SHP77 treated with DMSO at 0.1 percent for 48 hours (cell line): ENCODE measurements at places on chromosomes 16 and 17.

DNA sequence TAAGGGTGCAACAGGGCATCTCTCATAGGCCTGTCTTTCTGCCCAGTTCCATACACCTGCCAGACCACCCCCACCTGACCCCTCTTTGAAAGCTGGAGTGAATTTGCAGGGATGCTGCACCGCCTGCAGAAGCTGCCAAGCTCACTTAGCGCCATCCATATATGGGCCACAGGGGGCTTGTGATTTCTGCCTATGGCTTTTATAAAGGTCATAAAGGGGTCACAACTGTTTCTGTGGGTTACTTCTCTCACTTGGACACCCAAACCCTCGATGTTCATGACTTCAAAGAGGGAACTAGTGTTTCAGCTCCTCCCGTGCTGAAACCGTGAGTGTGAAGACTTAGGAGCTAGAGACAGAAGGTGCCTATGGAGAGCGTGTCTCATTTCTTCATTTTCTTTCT lies 23.9 kb upstream of the MEAK7 start:
- no peak for DNase-seq

DNA sequence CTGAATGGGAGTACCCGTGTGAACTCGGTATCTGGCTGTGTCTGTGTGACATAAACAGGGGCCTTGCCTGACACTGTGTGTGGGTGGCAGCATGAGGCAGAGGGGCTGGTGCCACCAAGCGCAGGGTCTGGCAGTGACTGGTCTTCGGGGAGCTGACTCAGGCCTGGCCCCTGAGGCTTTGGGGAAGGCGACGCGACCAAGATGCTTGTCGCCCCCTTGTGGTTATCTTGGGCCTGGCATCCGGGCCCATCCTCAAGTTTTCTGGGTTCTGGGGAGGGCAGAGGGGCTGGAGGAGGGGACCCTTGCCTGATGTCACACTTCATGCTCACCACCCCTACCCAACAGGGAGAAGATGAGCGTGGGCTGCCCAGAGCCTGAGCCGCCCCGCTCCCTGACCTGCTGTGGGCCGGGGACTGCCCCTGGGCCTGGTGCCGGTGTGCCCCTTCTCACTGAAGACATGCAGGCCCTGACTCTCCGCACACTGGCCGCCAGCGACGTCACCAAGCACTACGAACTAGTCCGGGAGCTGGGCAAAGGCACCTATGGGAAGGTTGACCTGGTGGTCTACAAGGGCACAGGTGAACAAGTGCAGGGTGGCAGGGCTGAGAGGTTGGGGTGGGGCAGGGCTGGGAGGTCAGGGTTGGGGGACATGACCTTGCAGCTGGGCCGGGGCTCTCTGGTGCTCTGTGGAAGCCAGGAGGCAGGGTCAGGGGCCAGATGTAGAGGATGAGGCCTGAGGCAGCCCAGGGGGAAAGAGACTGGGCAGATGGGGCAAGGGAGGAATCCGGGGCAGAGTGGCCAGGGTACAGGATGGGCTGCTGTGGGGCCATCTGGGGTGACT lies 24.9 kb downstream of the SBK1 start:
- no peak for DNase-seq

- DNase-seq = no peak
Observed at GRCh38 chr17:74324521-74324920, 1.5 kb upstream of the KIF19 start.

- DNase-seq = no peak
Observed at GRCh38 chr17:43772877-43773648, 5.7 kb downstream of the DUSP3 start.

GRCh38 chr17:17179371-17179827 lies 26.7 kb downstream of the PLD6 start:
- no peak for DNase-seq

DNA sequence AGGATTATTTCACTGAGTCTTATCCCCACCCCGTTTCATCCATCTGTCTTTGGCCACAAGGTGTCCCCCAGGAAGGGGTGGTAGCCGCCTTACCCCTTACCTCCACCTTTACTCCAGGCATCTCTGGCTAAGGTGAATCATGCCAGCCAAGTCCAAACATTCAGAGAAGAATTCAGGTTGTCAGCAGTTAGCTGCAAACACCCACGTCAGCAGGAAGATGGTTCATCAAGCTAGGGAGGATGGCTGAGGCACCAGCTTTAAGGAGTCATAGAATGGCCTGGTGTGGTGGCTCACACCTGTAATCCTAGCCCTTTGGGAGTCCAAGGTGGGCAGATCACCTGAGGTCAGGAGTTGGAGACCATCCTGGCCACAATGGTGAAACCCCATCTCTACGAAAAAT lies 61.0 kb downstream of the RBFOX1 start:
- DNase-seq = no peak

DNA sequence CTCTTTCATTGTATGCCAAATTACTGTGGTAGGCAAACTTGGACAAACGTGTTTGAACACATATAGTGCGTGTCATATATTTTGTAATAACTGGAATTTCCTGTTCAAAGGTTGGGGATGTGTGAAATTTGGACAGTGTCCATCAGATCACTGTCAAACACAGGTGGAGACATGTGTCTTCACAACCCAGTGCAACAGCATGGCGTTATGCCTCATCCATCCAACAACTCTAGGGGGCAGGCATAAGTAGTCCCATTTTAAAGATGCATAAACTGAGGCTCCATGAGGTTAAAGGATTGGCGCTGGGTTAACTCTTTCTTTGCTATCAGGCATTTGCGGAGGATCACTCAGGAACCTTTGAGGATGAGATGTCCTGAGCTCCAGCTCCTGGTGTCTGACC lies 103.7 kb downstream of the RBFOX1 start:
- DNase-seq = no peak

GRCh38 chr16:71610936-71611871 lies 14.8 kb upstream of the MARVELD3 start:
- peak; percentile 76 for DNase-seq

DNA sequence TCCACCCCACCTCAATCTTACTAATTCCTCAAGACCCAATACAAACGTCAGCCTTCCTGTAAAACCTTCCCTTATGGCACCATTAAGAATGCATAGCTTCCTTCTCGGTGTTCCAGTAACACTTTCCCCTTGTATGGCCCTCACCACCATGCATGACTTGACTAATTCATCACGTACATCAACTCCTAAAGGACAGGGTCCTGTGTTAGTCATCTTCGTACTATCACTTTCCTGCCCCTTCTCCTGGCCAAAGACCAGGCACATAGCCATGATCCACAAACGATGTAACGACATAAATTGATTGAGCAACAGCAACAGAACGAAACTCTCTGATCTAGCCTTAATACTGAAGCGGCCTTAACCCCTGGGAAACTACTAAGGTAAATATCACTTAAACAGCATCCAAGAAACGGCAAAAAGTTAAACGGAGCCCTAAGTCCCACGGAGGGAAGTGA lies 612 bp downstream of the PSMD12 start:
- no peak for DNase-seq

DNA sequence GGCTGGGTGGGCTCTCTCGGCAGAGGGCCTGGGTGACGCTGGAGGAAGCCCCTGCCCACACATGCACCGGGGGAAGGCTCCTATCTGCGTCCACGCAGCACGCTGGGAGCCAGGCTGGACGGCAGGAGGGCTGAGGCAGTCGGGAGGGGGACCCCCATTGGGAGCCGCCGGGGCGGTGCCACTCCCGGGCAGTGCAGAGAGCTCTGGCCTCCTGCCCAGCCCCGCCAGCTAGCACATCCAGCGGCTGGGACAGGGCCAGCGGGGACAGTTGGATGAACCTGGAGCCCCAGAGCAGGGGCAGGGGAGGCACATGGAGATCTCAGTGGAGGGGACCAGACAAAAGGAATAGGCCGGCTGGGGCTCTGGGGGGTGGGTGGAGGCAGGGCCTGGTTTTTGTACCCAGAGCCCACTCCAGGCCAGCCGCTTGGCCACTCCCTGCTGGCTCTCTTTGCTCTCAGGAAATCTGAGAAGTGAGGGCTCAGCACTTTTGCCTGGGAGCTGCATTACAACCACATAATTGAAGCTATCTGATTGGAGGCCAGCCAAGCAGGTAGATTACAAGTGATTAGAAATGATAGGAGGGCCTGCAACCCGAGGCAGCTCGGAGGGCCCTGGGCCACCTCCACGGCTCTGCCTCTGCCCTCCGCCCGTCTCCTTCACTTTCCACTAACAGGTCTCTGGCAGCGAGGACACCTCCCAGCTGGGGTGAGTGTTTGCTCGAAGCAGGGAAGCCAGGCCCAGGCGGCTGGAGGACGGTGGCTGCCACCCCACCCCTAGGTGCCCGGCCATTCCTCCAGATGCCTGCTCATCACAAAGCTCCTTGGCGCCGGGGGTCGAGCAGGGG lies 40.1 kb downstream of the ENGASE start:
- no peak for DNase-seq

GRCh38 chr16:72957303-72958277 lies 90.3 kb downstream of the ZFHX3 start:
- no peak for DNase-seq

- no peak for DNase-seq
Observed at GRCh38 chr16:67244387-67245185, 2.7 kb downstream of the FHOD1 start.

- no peak for DNase-seq
Observed at GRCh38 chr16:72664056-72664508, 383.8 kb downstream of the ZFHX3 start.

DNA sequence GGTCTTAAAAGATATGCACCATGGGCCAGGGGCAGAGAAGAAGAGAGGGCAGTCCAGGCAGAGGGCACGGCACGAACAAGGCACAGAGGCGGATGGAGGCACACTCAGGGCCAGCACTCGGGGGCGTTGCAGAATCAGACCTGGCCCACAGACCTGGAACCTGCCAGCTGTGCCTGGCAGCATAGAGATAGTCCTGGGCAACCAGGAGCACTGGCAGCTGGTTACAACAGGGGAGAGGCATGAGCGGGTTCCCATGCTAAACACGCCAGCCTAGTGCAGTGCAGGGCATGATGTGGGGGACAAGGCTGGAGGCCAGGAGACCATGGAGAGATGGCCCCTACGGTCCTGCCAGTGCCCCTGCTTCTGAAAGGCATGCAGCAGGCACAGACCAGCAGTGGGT lies 56.9 kb upstream of the RBFOX3 start:
- DNase-seq = no peak

DNA sequence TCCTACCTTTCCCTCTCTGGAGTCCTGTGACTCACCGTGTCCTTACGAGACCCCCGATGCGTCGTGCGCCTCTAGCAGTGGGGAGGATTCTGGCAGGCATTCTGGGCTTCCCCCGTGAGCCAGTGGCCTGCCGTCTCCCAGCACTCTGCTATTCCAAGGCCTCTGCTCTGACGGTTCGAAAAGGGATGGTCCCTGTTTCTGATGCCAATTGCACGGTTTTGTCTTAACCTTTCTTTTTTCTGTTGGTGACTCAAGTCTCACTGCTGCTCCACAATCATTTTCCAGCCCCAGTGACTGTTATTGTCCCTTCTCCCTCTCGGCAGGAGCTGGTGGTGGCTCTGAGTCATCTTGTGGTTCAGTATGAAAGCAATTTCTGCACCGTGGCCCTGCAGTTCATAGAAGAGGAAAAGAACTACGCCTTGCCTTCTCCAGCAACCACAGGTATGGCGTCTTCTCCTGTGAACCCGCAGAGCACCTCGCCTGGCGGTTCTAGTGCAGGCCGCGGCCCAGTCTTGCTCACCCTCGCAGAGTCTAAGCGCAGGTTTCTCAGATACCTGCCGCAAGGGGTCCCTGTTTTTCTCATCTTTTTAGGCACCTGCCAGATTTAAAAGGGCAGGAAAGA lies 100.1 kb upstream of the CHMP6 start:
- DNase-seq = no peak

GRCh38 chr16:85162478-85163277 lies 50.4 kb upstream of the CIBAR2 start:
- DNase-seq = peak; percentile 37

- DNase-seq = no peak
Observed at GRCh38 chr16:12317121-12317810, 340.7 kb downstream of the SNX29 start.

GRCh38 chr17:3213587-3213986 lies 6.1 kb downstream of the OR1A1 start:
- no peak for DNase-seq

DNA sequence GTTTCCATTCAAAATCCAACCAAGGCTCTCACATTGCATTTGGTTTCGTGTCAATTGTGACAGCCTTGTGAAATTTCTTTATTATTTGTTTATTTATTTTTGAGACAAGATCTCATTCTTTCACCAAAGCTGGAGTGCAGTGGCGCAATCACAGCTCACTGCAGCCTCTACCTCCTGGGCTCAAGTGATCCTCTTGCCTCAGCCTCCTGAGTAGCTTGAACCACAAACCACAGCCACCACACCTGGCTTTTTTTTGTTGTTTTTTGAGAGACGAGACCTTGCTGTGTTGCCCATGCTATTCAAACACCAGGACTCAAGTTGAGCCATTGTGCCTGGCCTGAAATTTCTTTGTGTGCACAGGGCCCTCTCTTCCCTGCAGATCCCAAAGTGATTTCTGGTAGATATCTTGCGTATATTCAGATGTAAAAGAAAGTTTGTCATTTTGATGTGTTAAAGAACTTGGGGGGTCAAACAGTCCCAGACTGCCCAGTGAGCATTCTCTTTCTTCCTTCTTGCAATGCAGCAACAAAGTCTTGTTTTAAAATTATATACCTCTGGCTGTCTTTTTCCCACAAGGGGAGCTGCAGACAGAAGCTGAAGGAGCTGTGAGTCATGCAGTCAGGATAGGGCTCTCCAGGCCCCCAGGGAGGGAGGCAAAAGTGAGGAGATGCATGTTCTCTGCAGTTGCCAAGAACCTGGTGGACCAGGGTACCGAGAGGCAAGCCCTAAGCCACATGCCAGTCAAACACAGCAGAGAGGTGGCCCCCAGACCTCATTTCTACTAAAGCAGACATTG lies 15.5 kb upstream of the USP22 start:
- no peak for DNase-seq

DNA sequence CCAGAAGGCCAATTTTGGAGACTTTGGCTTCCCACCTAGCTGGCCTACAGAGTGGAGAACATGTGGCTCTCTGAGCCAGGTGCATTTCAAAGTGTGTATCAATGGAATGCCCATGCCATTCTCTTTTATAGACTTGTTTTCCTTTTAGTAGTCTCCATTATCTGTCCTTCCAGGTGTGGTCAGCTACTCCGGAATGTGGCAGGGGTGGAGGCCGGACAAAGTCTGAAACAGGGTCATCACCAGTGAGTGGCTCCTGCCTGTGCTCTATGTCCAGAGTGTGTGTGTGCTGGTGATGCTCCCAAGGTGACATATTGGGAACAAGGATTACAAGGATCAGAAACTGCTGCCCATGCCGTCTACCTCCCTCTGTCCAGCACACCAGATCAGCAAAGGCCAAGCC lies 3.8 kb upstream of the TMEM220 start:
- DNase-seq = no peak

- DNase-seq = no peak
Observed at GRCh38 chr16:28826141-28826540, 3.3 kb downstream of the ATXN2L start.

- DNase-seq = no peak
Observed at GRCh38 chr17:13885550-13885949, 183.8 kb upstream of the COX10 start.

GRCh38 chr16:55454861-55455260 lies 24.1 kb upstream of the MMP2 start:
- DNase-seq = no peak
